Panc1 (cell line): ENCODE measurements at places on chromosomes 12 and 14. TPM values are rescaled to one million over a fixed set of nuclear protein-coding genes. Genes with fewer than 3 reads are reported as not detected.

Gene FGF6
- total RNA-seq, result not detected

DNA sequence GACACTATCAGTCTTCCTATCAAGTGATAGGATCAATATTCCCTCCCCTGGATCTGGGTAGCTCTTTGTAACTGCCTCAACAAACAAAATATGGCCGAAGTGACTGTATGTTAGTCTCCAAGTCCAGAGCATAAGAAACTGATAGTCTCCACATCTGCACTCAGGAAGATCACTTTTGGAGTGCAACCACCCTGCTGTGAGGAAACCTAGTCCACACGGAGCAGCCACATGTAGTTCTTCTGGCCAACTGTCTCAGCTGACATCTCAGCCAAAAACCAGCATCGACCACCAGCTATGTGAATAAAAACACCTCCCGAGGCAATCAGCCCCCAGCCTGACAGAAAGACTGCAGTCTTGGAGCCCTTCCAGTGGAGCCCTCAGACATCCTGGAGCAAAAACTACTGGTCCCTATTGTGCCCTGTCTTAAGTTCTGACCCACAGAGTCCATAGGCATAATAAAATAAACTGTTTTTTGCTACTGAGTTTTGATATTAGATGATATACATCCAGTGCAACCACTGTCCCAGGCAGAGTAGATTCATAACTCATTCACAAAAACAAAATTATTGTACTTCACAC lies 143.8 kb downstream of the MED13L start:
- DNase-seq, result no peak

DNA sequence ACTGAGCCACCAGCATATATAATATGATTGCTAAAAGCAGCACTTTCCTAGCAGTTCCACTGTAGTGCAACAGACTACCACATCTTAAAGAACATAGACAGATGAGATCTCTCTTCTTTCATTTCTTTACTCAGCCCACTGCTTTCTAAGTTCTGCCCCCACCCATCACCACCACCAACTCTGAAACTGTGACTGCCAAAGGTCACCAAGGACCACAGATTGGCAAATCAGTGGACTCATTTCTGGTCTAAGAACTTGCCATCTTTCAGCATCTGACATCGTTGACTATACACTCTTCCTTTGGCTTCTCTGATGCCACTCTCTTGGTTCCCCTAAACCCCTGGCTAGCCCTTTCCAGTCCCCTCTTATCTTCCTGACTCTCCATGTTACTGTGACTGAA lies 38.4 kb downstream of the IFNG start:
- DNase-seq, result no peak

GRCh38 chr14:74089251-74090020 lies 4.7 kb downstream of the LIN52 start:
- no peak for DNase-seq

GRCh38 chr12:87931812-87932211 lies 97.4 kb downstream of the C12orf50 start:
- no peak for DNase-seq

- no peak for DNase-seq
These were observed 5.6 kb downstream of the NFYB start for GRCh38 chr12:104132351-104132956.

DNA sequence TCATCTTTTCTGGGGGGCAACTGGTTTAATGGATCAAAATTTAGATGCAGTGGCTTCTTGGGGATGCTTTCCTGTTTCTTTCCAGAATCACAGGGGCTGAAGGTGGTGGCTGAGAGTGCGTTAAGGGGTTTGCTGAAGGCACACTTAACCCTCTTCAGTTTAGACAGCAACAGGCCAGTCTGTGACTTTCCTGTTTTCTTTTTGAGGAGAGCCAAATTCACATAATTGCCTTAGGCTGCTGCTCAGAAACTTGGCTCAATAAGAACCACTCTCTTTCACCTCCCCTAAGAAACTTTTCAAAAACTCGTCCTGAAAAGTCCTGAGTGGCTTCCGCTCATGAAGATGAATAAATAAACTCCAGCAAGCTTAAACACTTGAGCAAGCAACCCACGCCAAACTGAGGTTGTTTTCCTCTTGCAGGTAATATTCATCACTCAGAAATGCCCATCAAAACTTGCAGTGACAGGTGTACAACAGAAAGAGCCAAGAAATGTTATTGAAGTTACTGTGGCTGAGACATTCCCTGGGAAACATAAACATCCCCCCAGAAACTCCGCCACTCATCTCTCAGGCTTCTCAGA lies 510.4 kb downstream of the TMEM132D start:
- no peak for DNase-seq
